Activated T-cell treated with anti-CD3 and anti-CD28 coated beads, Interleukin-2, amount 50 U/mL, for 24 hours (primary cell): ENCODE measurements at places on chromosomes 5 and 9.

- DNase-seq = no peak
Observed at GRCh38 chr5:72369301-72369700, 49.1 kb downstream of the PTCD2 start.

DNA sequence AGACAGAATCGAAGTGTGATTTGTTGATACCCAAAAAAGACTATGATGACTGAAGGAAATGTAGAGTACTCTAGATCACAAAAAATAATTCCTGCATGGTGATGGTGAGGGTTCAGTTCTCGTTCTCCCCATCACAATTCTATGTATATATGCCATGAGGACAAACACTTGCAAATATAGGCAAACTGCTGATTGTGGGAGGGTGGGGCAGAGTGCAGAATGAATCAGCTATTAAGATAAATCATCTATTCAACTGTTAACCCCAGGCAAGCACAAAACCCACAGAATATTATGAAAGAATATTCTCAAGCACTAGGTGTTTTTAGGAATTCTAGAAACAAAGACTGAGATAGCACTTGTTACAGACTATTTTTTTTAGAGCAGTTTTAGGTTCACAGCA lies 13.9 kb upstream of the UBLCP1 start:
- DNase-seq = no peak

- peak; percentile 8 for DNase-seq
Observed at GRCh38 chr5:138448481-138449398, 9.9 kb downstream of the REEP2 start.

DNA sequence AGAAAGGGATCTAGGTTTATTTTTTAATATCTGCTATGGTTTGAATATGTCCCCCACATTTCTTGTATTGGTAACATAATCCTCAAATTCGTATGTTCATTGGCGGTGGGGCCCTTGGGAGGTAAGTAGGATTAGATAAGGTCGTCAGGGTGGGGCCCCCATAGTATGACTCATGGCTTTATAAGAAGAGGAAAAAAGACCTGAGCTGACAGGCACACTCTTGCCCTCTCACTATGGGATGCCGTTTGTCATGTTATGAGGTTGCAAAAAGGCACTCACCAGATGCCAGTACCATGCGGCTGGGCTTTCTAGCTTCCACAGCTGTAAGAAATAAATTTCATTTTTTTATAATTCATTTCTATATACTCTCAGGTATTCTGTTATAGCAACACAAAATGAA lies 67.3 kb upstream of the SGCD start:
- DNase-seq = no peak

DNA sequence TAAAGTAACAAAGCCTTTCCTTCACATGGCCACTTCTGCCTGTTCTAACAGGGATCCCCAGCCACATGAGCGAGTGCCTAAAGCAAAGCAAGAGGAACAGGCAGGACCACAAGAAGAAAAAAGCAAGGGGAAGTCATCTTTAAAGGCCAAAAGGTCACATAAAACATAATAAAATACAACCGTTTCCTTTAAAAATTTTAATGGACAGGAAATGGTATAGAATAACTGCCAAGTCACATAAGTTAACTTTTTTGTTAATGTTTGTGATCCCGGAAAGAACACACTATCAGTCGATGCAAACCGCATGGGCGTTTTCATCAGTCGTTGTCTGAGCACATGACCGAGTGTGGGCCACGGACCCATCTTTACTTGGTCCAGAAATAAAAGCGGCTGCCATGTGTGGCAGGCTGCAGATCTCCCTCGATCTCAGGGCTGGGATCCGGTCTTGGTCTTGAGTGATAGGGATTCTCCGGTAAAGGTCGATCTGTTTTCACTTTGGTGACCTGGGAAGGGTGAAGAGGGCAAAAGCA lies 15.6 kb downstream of the NDUFA8 start:
- DNase-seq = no peak

GRCh38 chr5:167207081-167207480 lies 1084.4 kb upstream of the WWC1 start:
- DNase-seq = no peak

GRCh38 chr9:124475158-124475867 lies 25.1 kb downstream of the ADGRD2 start:
- DNase-seq = no peak

- no peak for DNase-seq
Observed at GRCh38 chr9:72415948-72416347, 50.9 kb upstream of the ZFAND5 start.

GRCh38 chr9:36934478-36935065 lies 99.5 kb downstream of the PAX5 start:
- no peak for DNase-seq

GRCh38 chr5:67672636-67673035 lies 476.0 kb upstream of the CD180 start:
- DNase-seq = no peak

DNA sequence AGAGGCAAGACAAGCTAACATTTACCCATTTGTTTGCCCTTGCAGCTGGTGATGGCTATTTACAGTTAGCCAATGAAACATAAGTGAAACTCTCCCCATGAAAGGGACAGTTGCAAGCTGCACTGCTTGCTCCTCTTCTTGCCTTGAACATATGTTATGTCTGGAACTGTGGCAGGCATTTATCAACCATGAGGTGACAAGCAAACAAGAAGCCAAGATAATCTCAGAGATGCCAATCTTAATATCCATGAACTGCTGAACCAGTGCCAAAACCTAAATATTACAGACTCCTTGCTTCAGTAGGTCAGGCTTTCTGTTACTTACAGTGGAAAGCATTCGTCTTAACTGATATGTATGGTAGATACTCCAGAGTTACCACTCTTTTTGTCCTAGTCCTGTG lies 133.4 kb downstream of the ACTBL2 start:
- no peak for DNase-seq

DNA sequence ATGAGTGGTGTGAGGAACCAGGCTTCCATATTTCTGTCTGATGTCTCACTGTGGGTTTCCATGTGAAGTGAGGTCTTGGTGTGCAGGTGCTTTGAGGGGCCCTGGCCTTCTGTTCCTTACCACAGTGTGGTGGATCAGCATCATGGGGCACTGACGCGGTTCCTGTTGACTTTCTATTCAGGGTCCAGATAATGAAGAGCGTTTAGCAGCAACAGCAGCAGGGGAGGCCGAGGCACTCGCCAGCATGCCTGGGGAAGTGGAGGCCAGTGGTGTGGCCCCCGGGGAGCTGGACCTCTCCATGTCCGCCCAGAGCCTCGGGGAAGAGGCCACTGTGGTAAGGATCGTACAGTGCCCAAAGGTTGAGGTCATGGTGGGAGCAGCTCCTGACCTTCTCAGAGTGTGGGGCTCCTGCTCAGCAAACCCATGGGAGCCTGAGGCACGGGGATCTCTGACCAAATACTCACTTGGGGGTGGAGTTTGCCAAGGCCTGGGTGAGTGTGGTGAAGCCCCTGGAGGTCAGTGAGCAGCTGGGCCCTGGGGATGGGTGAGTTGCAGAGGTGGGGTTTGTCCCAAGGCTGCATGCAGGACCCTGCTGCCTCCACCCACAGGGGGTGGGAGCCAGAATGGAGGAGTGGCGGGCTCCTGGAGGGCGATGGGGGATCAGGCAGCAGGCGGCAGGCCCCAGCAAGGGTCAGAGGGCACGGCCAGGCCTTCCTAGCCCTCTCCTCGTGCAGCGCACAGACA lies 61.2 kb downstream of the COL15A1 start:
- DNase-seq = no peak

GRCh38 chr5:156543348-156544145 lies 216.6 kb downstream of the SGCD start:
- DNase-seq = no peak

GRCh38 chr9:123251741-123252140 lies 16.6 kb downstream of the STRBP start:
- DNase-seq = no peak

- no peak for DNase-seq
Observed at GRCh38 chr5:14090755-14091154, 52.4 kb upstream of the TRIO start.

DNA sequence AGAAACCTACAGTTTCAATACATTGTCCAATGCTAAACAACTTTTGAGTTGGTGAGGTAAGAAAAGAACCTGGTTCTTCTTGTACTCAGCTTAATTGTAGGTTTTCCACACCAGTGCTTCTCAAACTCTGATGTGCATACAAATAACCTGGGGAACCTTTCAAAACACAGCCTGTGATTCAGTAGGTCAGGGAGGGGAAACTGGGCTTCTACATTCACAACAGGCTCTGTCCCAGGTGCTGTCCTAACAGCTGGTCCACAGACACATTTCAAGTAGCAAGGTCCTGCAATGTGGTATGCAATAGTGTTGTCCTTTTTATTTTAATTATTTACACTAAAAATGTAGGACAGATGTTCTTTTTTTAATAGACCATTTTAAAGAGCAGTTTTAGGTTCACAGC lies 47.4 kb upstream of the SNCAIP start:
- DNase-seq = no peak

GRCh38 chr9:115373000-115373709 lies 255.2 kb upstream of the TNC start:
- DNase-seq = no peak

DNA sequence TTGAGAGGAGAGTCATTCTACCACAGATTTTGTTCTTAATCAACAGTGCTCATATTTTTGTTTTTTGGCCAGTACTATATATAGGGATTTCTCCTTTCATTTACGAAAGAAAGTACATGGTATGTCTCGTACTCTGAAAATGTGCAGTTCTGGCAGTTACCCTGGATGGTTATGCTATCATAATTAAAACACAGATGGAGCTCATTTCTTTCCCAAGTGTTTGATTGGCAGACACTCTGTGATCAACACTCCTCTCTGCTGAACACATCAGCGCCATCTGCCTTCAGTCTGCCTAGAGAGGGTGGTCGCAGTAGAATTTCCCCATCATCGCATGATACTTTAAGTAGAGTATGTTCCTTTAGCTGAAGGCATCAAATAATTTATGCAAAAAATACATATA lies 64.5 kb downstream of the PAM start:
- DNase-seq = no peak

- DNase-seq = no peak
Observed at GRCh38 chr5:36664766-36665165, 58.4 kb downstream of the SLC1A3 start.

- no peak for DNase-seq
Observed at GRCh38 chr9:4430432-4431261, 59.6 kb upstream of the SLC1A1 start.

DNA sequence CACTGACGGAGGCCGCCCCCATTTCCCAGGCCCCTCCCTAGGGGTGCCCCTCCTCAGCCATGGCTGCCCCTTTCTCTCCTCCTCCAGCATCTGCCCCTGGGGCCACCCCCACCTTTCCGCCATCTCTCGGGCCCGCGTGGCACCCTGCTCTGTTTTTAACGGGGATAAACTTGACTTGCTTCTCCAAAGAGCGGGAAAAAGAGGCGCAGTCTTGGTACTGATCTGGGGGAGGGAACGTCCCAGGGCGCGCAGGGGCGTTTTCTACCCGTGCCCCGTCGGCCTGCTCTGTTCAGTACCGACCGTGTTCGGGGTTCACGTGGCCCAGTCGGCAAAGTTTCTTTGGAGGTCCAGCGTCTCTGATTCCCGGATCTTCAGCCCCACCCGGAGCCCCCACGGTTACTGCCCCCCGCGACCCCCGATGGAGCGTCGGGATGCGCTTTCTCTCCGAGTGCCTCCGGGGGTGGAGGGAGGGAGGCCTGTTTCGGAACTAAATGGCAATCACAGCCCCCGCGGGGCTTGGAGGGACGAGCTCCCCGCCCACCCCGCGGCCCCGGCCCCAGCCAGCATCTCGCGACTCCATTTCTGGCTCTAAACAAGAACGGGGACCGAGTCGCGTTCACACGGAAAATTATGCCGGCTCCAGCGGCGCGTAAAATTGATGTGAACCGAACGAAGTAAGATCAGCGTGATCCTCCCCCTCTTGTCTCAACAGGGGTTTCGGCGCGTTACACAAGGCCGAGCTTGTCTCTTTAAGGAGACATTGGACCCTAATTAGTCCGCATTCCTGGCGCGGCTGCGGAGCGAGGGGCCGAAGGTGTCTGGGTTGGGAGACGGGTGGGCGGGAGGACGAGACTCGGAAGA lies 1.1 kb upstream of the TLE4 start:
- peak; percentile 74 for DNase-seq

- no peak for DNase-seq
Observed at GRCh38 chr9:98226516-98226915, 28.9 kb downstream of the TBC1D2 start.

DNA sequence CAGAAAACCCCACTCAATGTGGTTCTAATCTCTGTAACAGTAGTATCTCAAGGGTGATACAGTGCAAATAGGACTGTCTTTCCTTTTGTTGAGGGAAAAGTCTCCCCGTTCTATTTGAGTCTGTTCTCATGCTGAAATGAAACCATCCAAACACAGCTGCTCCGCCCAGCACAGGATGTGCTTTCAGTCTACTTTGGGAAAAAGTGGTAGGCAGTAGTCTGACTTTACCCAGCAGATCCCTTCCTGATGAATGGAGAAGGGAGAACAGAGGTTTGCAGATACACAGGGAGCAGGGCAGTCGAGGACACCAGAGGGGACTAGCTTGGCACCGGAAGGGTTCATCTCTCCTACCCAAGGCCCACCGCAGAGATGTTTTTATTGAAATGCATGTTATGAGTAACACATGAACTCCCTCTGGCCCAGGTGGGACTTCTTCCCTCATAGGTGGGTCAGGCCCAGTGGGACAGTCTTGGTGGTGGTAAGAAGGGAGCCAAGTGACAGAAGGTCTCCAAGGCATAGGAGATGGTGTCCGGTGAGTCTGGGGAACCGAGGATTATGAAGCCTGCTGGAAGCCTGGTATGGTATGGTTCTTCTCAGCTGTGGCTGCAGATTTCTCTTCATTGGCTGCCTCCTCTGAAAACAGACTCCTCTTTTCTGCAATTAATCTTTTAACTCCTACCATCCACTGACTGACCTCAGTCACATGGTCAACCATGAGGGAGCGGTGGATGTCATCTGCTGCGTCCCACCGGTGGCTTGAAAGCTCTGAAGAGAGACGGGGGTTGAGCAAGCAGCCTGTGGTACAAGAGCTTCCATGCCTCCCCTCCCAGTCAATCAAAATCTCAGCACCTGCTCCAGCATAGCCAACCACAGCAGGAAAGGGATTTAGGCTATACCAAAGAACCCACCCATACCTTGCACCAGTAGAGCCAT lies 3.0 kb downstream of the EIF4EBP3 start:
- peak; percentile 22 for DNase-seq

GRCh38 chr5:61621202-61621650 lies 289.2 kb downstream of the ZSWIM6 start:
- DNase-seq = no peak

DNA sequence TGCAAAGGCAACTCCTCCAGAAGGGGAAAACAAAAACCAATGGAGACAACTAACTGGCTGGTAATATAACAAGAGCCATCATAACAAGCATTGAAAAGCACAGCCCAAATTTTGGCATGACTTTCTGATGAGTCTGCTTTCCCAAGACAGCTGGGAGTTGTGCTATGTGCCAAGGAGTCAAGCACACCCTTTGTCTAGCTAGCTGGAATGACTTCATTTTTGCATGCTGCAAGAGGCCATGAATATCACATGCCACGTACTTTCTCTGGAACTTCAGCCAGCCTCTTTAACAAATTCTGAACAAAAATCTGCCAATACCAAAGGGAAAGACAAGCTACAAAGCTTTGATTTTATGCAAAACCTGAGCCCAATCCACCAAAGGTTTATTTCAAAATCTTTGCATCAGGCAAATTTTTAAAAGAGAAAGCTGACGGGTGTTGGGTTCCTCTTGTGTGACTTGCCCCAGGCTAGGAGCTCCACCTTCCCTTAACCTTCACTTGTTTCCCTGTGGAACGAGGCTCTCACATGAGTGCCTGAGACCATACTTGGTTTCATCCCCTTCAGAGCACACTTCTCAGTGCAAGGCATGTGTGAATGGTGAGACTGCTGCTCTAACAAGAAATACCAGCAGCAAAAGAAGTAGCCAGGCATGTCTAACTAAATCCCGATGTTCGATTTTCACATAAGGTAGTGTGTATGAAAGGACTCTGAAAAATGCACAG lies 47.3 kb downstream of the S1PR3 start:
- no peak for DNase-seq

- DNase-seq = no peak
Observed at GRCh38 chr9:108905494-108905893, 28.4 kb downstream of the ELP1 start.
